Activated CD8-positive, alpha-beta T cell treated with anti-CD3 and anti-CD28 coated beads for 36 hours (primary cell): ENCODE measurements at places on chromosomes 12 and 14. TPM values are rescaled to one million over a fixed set of nuclear protein-coding genes. Genes with fewer than 3 reads are reported as not detected.
A peak's percentile ranks its signal among the peaks of the same experiment; 100 is the strongest.

TUBA1B gene
- total RNA-seq: 2,181 TPM

NR4A1 gene
- 120 TPM for total RNA-seq

PAH gene
- total RNA-seq: not detected

PTPRB gene
- not detected for total RNA-seq

TMEM229B gene
- total RNA-seq: 1.6 TPM

CCDC60 gene
- not detected for total RNA-seq

PLEKHG3 gene
- total RNA-seq: 2.7 TPM

GOLT1B gene
- total RNA-seq: 35.9 TPM

GALNT6 gene
- total RNA-seq: 22.3 TPM

NTF3 gene
- total RNA-seq: not detected

MYF5 gene
- total RNA-seq: not detected

KCNMB4 gene
- total RNA-seq: 1.0 TPM

DNA sequence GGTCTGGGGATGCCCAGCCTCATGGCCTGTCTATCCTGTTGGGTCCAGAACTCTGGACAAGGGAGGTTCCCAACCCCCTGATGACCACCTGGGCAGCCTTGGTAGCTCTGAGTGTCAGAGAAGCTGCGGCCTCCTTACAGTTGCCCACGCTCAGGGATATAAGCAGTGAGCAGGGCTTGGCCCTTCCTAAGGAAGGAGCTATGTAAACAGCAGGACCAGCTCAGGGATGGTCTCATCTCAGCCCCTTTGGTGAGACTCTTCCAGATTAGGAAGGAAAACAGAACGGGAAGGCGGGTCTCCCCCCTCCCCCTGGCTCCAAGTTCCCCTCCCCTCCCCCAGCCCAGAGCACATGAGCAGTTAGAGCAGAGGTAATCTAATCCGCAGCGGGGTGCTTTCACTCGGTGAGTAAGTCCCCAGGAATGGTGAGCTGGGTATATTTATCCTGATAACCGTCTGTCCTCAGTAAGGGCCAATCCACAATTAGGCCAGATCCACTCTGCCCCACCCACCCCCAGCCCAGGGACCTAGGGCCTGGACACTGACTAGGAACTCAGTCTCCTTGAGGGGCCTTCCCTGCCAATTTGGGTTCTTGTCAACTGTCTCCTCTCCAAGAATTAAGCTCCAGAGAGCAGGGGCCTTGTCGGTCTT lies 29.5 kb upstream of the RPLP0 start:
- no peaks in the 10 kb centered on the region for H3K36me3 ChIP-seq
- peak overlapping the region; percentile 91 for H3K27ac ChIP-seq
- peaks cover 82% of the 10 kb centered on the region for H3K4me1 ChIP-seq
- no peaks in the 10 kb centered on the region for H3K27me3 ChIP-seq
- no peak for DNase-seq
- peak overlapping the region; percentile 41 for H3K4me3 ChIP-seq

DNA sequence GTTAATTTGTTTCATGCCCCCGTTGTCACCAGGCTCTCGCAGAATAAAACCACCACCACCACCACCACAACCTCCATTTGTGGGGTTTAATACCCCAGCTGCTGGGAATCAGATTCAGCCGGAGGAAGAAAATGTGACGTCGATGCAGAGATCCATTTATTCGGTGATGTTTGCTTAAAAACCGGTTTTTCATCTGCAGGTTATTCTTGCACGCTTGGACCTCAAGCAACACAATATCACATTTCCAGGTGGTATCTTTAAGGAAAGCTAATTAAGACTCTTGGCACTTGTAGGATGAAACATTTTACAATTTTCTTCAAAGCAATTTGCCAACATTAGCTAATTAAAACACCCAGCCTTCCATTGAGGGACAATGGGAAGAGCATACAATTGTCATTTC lies 39.8 kb downstream of the SPRING1 start:
- no peaks in the 10 kb centered on the region for H3K36me3 ChIP-seq
- H3K27me3 ChIP-seq: peaks cover 25% of the 10 kb centered on the region
- peaks cover 1% of the 10 kb centered on the region for H3K4me1 ChIP-seq
- no peak overlapping the region for H3K27ac ChIP-seq
- DNase-seq: no peak

DNA sequence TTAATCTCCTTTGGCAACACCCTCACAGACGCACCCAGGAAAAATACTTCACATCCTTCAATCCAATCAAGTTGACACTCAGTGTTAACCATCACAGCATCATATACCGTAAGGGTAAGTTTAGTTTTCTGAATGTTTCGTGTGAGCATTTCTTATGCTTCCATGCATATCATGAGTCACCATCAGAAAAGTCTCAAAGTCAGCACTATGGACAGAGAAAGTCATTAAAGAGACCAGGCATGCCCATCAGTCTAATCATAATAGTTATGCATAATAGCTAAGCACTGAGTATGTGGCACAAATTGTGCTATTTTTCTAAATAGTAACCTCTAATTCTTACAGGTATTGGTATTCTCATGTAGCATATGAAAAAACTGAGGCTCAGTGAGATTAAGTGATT lies 158.8 kb upstream of the PRMT8 start:
- H3K4me3 ChIP-seq: no peak overlapping the region
- H3K4me1 ChIP-seq: no peaks in the 10 kb centered on the region
- DNase-seq: no peak
- peaks cover 1% of the 10 kb centered on the region for H3K27me3 ChIP-seq
- no peaks in the 10 kb centered on the region for H3K36me3 ChIP-seq

DNA sequence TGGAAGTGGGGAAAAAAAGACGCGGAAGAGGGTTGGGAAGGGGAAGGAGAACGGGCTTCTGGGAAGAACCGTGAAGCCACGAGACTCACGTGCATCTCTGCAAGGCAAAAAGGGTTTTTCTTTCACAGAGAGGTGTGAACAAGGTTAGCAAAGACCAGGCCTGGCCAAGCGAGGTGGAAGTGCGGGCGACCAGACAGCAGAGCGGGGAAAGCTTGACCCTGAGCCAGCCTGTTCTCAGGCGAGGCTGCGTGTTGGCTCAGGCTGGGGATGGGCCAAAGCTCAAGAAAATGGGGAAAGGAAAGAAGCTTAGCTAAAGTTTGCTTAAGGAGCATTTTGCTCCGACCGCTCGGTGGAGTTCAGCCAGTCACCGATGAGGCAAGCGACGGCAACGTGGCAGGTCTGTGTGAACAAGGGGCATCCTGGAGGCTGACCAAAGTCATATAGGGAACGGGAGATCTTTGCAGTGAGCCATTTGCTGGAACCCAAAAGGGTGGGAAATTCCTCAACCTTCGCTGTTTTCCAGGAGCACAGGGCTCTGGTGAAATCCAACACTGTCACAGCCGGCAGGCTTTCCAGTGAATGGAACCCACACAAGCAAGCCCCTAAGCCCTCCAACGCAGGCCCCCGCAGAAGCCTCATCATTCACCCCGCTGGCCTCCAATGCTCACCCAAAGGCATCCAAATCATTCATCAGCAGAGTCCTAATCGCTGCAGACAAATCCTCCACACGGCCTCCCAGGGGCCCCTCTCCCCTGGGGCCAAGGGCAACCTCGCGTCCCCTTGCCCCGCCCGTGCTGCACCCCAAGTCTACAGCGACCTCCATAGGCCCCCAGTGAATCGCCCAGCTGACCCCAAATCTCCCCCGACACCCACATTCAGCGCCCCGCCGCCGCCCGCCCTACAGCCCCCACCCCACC lies 754 bp downstream of the ZNF605 start:
- peaks cover 22% of the 10 kb centered on the region for H3K36me3 ChIP-seq
- H3K27me3 ChIP-seq: no peaks in the 10 kb centered on the region
- peak overlapping the region; percentile 88 for H3K27ac ChIP-seq

DNA sequence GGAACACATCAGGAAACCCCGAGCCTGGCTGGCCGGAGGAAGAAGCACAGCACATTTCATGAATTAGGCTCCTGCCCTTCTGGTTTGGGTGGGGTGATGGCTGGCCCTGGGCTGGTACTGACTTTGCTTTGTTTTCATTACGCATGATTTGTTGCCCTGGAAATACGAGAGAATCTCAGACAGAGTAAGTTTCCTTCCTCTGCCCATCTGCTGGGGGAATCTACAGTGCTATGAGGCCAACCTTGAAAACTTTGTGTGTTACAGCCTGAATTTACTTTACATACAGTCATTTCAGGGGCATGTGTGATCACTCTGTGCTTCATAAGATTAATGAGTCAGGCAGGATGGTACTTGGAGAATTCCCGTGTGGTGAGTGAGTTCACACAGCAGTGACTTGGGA lies 20.5 kb upstream of the SLC5A8 start:
- H3K36me3 ChIP-seq: no peaks in the 10 kb centered on the region
- no peak overlapping the region for H3K27ac ChIP-seq
- H3K4me1 ChIP-seq: no peaks in the 10 kb centered on the region
- no peak for DNase-seq

DNA sequence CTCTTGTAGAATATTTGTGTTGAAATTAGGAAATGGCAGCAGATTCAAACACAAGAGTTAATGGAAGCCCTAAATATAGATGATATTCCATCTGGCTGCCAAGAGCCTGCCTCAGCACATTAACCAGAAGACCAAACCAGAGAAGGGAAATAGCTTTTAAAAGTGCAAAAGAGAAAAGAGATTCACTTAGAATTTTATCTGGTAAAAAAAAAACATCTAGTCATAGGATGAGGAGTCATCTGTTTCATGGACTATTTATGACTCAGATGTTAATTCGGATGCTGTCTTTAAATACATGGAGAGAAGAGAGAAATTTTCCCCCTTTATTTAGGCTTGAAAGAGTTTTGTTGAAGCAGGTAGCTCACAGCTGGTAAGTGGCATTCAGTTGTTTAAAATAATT lies 201.6 kb upstream of the NUDT4 start:
- no peaks in the 10 kb centered on the region for H3K4me1 ChIP-seq

GRCh38 chr14:99363616-99364290 lies 91.8 kb upstream of the BCL11B start:
- no peaks in the 10 kb centered on the region for H3K27me3 ChIP-seq
- H3K27ac ChIP-seq: no peak overlapping the region
- H3K4me1 ChIP-seq: no peaks in the 10 kb centered on the region
- no peak for DNase-seq
- no peak overlapping the region for H3K4me3 ChIP-seq

GRCh38 chr12:31298515-31298910 lies 27.4 kb downstream of the SINHCAF start:
- H3K27ac ChIP-seq: peak overlapping the region; percentile 56
- no peak for DNase-seq
- no peaks in the 10 kb centered on the region for H3K27me3 ChIP-seq
- peaks cover 44% of the 10 kb centered on the region for H3K4me1 ChIP-seq
- no peak overlapping the region for H3K4me3 ChIP-seq
- H3K36me3 ChIP-seq: peaks cover 70% of the 10 kb centered on the region

GRCh38 chr14:63952933-63953437 lies 100.2 kb downstream of the SYNE2 start:
- no peaks in the 10 kb centered on the region for H3K27me3 ChIP-seq
- DNase-seq: no peak
- H3K27ac ChIP-seq: no peak overlapping the region
- no peak overlapping the region for H3K4me3 ChIP-seq
- H3K4me1 ChIP-seq: no peaks in the 10 kb centered on the region

GRCh38 chr12:103858953-103859601 lies 18.0 kb upstream of the NT5DC3 start:
- H3K4me1 ChIP-seq: no peaks in the 10 kb centered on the region
- H3K27ac ChIP-seq: no peak overlapping the region
- H3K36me3 ChIP-seq: no peaks in the 10 kb centered on the region
- H3K27me3 ChIP-seq: no peaks in the 10 kb centered on the region
- DNase-seq: no peak
- H3K4me3 ChIP-seq: no peak overlapping the region

GRCh38 chr12:89163918-89164317 lies 188.4 kb downstream of the DUSP6 start:
- H3K36me3 ChIP-seq: no peaks in the 10 kb centered on the region
- peaks cover 12% of the 10 kb centered on the region for H3K4me1 ChIP-seq
- H3K27me3 ChIP-seq: no peaks in the 10 kb centered on the region
- DNase-seq: no peak
- no peak overlapping the region for H3K4me3 ChIP-seq
- H3K27ac ChIP-seq: no peak overlapping the region

- peaks cover 27% of the 10 kb centered on the region for H3K4me1 ChIP-seq
- H3K27ac ChIP-seq: no peak overlapping the region
- peaks cover 19% of the 10 kb centered on the region for H3K27me3 ChIP-seq
- no peak for DNase-seq
- H3K36me3 ChIP-seq: no peaks in the 10 kb centered on the region
These were observed 1.9 kb downstream of the CACNB3 start for GRCh38 chr12:48819986-48820725.

DNA sequence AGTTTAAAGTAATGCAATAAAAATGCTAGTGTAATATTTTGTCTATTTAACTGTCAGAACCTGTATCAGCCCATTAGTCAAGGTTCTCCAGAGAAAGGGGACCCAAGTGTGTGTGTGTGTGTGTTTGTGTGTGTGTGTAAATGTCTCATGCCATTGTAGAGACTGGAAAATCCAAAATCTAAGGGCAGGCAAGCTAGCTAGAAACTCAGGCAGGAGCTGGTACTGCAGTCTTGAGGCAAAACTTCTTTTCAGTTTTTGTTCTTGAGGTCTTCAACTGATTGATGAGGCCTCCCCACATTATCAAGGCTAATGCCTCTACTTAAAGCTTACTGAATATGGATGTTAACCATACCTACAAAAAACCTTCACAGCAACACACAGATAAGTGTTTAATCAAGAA lies 126.7 kb downstream of the PRKD1 start:
- H3K36me3 ChIP-seq: no peaks in the 10 kb centered on the region
- no peaks in the 10 kb centered on the region for H3K4me1 ChIP-seq
- H3K27me3 ChIP-seq: no peaks in the 10 kb centered on the region
- no peak overlapping the region for H3K27ac ChIP-seq

- DNase-seq: no peak
- H3K36me3 ChIP-seq: no peaks in the 10 kb centered on the region
- no peaks in the 10 kb centered on the region for H3K4me1 ChIP-seq
- no peak overlapping the region for H3K27ac ChIP-seq
These were observed 192.2 kb downstream of the PRKD1 start for GRCh38 chr14:29735459-29735858.

GRCh38 chr12:92030618-92031017 lies 115.0 kb downstream of the BTG1 start:
- H3K4me1 ChIP-seq: peaks cover 79% of the 10 kb centered on the region
- peak; percentile 71 for DNase-seq
- peak overlapping the region; percentile 89 for H3K27ac ChIP-seq
- no peaks in the 10 kb centered on the region for H3K27me3 ChIP-seq
- peaks cover 15% of the 10 kb centered on the region for H3K36me3 ChIP-seq

DNA sequence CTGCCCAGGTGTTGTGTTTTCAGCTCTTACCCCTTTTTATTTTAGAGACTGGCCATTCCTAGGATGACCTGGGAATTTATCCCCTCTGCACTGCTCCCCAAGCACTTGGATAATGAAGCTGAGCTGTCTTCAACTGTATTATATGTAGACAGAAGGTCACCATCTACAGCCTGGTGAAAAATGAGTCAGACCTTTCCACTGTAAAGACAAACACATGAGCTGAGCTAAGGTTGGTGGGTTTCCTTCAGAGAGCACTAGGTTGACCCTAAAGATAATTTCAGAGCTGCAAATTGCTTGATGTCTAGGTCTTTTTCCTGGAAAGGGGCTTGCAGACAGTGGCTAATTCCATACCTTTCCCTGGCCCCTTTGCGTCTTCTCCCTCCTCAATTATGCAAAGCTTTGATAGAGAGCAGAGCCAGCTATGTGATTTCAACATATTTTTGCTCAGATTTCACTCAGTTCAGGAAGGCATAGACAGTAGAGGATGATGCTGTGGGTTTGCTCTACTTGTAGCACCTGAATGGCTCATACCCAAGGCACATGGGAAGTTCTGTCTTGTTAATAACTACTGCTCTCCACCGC lies 9.2 kb upstream of the IKZF4 start:
- no peaks in the 10 kb centered on the region for H3K36me3 ChIP-seq
- H3K4me1 ChIP-seq: peaks cover 50% of the 10 kb centered on the region
- no peak overlapping the region for H3K27ac ChIP-seq
- no peak overlapping the region for H3K4me3 ChIP-seq
- no peaks in the 10 kb centered on the region for H3K27me3 ChIP-seq

GRCh38 chr14:62947301-62947700 lies 98.0 kb downstream of the KCNH5 start:
- H3K27me3 ChIP-seq: no peaks in the 10 kb centered on the region
- H3K4me3 ChIP-seq: no peak overlapping the region
- no peaks in the 10 kb centered on the region for H3K36me3 ChIP-seq
- no peak overlapping the region for H3K27ac ChIP-seq
- no peak for DNase-seq
